Bronchial epithelial cell (primary cell): ENCODE measurements at places on chromosomes 12 and 14. TPM values are rescaled to one million over a fixed set of nuclear protein-coding genes. Genes with fewer than 3 reads are reported as not detected.

Gene KRT6A
- 13,929 and 17,192 TPM in 2 replicates for total RNA-seq

GRCh38 chr14:26606729-26607312, 9.0 kb upstream of the NOVA1 start:
- no peak for DNase-seq

GRCh38 chr12:5473076-5473782, 41.3 kb downstream of the NTF3 start:
- DNase-seq, result peak; percentile 3

- DNase-seq, result no peak
Measured at GRCh38 chr12:79665212-79665887, 25.4 kb downstream of the PAWR start.

Gene PDZRN4
- total RNA-seq, result not detected in 2 replicates

Gene ADAM20
- total RNA-seq, result 2.4 and 2.6 TPM in 2 replicates

DNA sequence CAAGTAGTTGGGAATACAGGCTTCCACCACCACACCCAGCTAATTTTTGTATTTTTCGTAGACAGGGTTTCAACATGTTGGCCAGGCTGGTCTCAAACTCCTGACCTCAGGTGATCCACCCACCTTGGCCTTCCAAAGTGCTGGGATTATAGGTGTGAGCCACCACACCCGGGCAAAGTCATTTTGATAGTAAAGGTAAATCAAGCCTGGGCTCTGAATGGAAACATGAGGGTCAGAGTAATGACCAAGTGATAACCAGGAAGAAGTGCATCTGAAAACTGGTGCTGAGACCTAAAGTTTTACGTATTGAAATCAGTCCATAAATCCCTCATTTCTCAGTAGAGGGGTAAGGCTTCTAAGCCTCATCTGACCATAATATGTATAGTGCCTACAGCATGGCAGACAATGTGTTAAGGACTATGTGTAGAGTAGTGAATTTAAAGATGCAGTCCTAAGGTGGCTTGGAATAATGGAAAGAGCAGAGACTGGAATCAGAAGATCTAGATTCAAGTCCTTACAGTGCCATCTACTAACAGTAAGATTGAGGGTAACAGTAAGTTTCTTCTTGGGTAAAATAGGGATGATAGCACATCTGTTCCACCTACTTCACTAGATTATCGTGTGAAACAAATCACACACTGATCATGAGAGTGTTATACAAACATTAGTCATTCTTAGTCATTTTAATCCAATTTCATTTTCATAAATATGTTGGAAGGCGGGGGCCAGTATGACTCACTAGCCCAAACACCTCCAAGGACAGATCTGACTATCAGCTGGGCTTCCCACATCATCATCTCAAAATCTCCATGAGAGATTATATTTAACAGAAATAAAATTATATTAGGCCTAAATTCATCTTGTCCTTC, 11.2 kb downstream of the MAP4K5 start:
- DNase-seq, result peak; percentile 98

- no peak for DNase-seq
Measured at GRCh38 chr12:90061809-90062208, 353.2 kb upstream of the ATP2B1 start.

DNA sequence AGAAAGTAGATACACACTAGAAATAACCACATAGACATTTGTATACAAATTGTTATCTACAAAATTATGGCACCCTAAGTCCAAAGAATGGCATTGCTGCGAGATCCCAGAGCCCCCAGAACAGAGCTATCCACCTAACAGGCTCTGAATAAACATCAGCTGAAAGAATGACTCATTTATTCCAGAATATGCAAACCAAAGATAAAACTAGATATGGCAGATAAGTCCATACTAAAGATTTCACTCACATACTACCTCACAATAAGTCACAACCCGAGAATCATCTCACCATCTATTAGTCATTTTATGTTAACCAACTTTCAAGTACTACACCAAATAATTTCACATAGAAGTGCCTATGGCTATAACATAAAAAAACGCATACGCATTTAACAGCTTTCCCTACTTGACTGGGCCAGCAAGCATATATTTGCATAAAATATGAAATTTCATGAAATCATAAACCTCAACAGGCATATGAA, 5.6 kb downstream of the CNIH1 start:
- DNase-seq, result peak; percentile 87

Gene ANO2
- not detected in 2 replicates for total RNA-seq

DNA sequence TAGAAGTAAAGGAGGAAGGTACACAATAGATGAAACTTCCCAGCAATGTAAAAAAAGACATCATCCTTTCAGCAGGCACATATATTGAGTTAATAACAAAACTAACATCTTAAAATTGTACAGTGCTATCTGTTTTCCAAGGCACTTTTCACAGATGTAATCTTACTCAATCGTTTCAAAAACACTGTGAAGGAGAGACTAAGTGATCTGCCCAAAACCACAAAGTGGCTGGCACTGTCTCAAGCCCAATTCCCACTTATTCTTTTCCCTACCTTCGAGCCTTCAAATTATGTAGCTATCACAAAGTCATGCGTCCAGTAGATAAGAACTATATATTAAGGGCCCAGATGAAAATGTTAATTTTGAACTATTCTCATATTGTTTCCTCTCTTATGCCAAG, 193.6 kb upstream of the RASSF8 start:
- DNase-seq, result no peak

DNA sequence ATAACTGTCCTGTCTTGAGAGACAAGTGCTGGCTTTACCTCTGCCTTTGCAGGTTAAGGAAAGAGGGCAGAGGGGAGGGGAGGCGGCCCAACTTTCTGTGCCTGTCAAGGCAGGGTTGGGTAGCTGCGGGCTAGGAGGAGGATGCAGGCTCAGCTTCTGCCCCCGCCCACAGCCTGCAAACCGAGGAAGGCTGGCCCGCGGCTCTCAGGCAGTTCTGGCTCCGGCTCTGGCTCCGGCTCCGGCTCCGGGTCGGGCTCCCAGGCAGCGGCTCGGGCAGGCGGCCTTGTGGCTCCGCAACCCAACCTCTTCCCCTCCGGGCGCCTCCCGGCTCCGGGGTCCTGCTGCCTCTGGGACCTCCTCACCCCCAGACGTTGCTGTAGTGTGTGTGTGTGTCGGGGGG, 92.9 kb downstream of the TMEM30B start:
- DNase-seq, result no peak

- DNase-seq, result no peak
Measured at GRCh38 chr14:104774453-104775072, 21.0 kb downstream of the AKT1 start.

Gene CAPZA3
- 0.13 TPM in 1 of 2 replicates, not detected in the other for total RNA-seq

DNA sequence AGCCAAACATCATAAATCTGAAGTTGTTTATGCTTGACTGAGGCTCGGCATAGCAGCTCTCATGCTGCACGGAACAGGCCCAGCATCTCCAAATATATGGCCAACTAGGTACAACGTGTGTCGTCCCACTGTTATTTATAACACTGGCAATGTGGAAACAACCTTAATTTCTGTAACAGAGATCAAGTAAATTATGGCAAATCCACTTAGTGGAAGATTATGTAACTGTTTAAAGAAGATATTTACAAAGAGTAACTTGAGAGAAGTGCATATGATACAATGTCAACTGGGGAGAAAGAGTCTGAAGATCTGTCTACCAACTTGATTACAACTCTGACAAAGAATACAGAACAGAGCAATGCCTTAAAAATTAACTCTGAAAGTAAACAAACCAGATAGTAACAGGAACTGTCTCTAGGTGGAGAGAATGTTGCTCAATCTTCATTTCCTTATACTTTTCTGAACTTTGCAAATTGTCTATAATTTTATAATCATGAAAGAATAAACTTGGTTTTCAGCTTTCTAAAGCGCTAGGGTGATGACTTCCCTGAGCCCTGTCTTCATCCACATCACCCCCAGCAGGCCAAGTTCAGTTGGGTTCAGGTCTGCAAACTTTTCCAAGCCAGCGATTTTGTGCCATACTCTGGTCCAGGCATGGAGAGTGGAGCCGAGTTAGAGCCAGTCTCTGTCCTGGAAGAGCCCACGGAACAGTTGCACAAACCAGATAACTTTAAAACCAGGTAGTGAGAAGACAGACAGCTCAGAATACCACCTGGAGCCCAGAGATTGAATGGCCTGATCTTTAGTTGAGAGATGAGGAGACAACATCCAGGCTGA, 44.3 kb upstream of the BDKRB2 start:
- DNase-seq, result no peak

- no peak for DNase-seq
Measured at GRCh38 chr12:42510823-42511222, 78.7 kb downstream of the PRICKLE1 start.

GRCh38 chr12:112382866-112383265, 635 bp upstream of the HECTD4 start:
- no peak for DNase-seq

DNA sequence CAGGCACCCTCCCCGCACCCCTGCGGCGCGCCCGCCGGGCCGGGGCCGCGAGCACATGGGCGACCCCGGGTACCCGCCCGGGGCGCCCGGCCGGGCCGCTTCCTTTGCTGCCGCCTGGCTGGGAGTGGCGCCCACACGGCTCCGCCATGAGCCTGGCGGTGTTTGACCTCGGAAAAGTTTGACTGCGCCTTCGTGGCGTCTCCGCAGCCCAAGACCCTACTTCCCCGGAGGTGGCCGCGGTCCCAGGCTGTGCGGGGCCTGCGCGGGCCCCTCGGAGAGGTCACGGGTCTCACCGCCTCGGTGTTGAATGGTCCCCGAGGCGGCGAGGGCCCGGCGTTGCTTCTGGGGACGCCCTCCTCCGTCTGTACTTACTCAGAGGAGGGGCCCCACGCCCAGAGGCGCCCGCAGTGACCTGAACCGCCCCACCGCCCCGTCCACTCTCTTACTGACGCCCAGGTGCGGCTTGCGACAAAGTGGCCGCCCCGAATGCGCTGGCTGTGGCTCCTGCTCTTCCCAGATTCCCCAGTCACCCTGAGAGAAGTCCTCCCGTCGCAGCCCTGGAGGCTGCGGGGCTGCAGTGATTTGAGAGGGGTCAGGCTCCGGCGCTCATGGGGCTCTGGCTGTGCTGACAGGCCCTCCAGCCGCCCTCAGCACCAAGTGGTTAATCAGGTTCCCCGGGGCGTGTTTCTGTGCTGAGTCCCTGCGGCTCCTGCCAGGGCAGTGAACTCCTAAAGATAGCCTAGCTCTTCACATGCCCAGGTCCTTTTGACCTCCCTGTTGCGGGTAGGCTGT, 5.8 kb downstream of the KMT5A start:
- DNase-seq, result peak; percentile 46

Gene LRP1-AS
- total RNA-seq, result not detected in 2 replicates

Gene PPM1H
- total RNA-seq, result 0.79 and 0.90 TPM in 2 replicates
